ENCODE measurements at places on chromosomes 2 and 18.

GRCh38 chr2:149246186-149246585, 84.2 kb upstream of the LYPD6 start:
- DNase-seq: no peak

GRCh38 chr18:43978174-43978573, 700.9 kb upstream of the SYT4 start:
- no peak for DNase-seq

GRCh38 chr2:128180031-128180430, 89.0 kb downstream of the UGGT1 start:
- DNase-seq: no peak

DNA sequence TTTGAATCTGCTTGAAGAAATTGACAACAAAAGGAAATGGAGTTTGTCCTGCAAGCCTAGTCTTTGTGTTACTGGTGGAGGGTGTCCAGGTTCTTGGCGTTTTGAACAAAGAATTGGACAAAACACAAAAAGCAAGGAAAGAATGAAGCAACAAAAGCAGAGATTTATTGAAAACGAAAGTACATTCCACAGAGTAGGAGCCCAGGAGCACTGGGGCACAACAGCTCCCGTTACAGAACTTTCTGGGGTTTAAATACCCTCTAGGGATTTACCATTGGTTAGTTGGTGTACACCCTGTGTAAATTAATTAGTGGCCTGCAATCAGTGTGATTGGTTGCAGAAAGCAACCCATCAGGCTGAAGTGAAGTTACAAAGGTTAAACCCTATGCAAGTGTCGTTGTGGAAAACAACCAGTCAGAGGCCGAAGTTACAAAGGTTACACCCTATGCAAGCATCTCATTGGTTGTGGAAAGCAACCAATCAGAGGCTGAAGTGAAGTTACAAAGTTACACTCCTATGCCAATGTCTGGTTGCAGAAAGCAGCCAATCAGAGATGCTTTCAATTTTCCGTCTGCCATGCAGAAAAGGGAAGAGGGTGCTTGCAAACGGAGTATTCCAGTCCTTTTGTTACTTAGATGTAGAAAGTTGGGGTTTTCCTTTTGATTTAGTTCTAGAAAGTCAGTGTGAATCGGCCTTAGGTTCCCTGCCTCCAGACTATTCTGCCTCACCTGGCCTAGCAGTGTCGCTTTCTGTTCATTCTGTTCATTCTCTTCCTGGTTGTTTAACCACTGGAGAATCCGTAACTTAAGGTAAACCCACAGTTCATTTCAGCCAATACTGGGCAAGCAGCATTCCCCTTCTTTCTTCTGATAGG, 47.6 kb upstream of the PTH2R start:
- DNase-seq: no peak

All from activated CD4-positive, CD25-positive, alpha-beta regulatory T cell (primary cell).